ENCODE measurements at places on chromosomes 5 and 9. TPM values are rescaled to one million over a fixed set of nuclear protein-coding genes. Genes with fewer than 3 reads are reported as not detected.
A peak's percentile ranks its signal among the peaks of the same experiment; 100 is the strongest.

GRCh38 chr9:2623288-2624050, 1.9 kb downstream of the VLDLR start:
- DNase-seq = peak; percentile 57

- no peak for DNase-seq
Measured at GRCh38 chr5:24854850-24855249, 210.1 kb upstream of the CDH10 start.

DNA sequence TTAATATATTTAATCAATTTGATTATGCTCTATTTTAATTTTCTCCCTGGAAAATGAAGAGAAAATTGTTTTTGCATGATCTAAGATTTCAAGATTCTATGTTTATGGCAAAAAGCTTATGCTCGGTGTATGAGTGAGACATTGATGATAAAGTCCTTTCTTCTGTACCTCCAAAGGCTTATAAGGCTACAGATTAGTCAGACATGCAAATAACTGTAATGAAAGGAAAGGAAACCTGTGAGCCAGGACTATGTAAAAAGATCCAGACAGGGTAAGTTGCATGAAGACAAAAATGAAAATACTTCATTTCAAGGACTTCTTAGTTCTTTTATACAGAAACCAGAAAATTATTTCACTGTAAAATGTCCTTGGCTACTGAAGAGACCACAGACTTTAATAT, 52.2 kb upstream of the EDIL3 start:
- no peak for DNase-seq

- DNase-seq = no peak
Measured at GRCh38 chr9:95139126-95139525, 178.4 kb downstream of the FANCC start.

GRCh38 chr5:115815693-115816225, 700 bp downstream of the CDO1 start:
- DNase-seq = no peak

- no peak for DNase-seq
Measured at GRCh38 chr9:94576131-94576530, 17.5 kb downstream of the FBP2 start.

The HNRNPAB gene
- 169 TPM for polyA plus RNA-seq

GRCh38 chr9:129889941-129890717, 54.9 kb downstream of the USP20 start:
- DNase-seq = no peak
